ENCODE measurements at places on chromosomes 12 and 14.
A peak's percentile ranks its signal among the peaks of the same experiment; 100 is the strongest.

DNA sequence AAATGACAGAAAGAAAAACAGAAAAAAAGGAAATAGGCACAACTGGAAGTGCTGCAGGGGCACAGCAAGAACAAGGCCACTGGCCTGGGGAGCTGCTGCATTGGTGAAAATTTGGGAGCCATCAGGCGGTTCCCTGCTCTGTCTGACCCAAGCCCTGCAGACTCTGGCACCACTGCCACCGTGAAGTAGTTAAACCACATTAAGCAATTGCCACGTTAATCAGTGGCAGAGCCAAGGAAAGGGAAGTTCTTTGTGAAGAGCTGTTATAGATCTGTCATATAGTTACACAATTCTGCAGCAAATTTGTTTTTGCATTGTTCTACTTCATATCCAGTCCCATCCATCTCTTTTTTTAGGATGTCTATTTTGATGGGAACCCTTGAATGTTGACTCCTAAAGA is 915.3 kb downstream of the FSCB start:
- no peak for DNase-seq

GRCh38 chr12:69720750-69721149 is 17.9 kb upstream of the RAB3IP start:
- no peak for DNase-seq

- no peak for DNase-seq
Observed at GRCh38 chr14:64235652-64236640, 58.2 kb downstream of the ESR2 start.

- DNase-seq, result no peak
Observed at GRCh38 chr12:55997535-55997859, 421 bp downstream of the SUOX start.

DNA sequence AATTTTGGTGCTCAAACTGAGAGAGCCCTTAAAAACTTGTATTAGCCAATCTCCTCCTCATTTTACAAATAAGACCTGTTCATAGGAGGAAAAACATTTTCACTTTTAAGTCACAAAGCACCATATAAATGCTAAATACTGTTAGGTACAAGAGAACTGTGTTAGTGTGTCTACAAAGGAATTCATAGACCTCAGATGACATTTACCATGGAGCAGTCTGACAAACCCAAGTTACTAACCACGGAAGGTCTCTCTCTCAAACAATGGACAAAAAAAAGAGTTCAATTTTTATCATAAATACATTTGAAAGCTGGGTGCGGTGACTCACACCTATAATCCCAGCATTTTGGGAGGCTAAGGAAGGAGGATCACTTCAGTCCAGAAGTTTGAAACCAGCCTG is 10.0 kb downstream of the SBNO1 start:
- DNase-seq, result no peak

- DNase-seq, result peak; percentile 68
Observed at GRCh38 chr14:68593806-68594536, 198.9 kb downstream of the ZFP36L1 start.

GRCh38 chr12:5660238-5660637 is 228.3 kb downstream of the NTF3 start:
- no peak for DNase-seq

DNA sequence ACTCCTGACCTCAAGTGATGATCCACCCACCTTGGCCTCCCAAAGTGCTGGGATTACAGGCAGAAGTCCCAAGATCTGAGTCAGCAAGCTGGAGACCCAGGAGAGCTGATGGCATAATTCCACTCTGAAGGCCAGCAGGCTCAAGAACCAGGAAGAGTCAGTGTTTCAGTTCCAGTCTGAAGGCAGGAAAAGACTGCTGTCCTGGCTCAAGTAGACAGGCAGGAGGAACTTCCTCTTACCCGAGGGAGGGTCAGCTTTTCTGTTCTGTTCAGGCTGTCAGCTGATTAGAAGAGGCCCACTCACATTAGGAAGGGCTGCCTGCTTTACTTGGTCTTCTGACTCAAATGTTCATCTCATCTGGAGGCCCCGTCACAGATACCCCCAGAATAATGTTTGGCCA is 206.0 kb upstream of the MYL2 start:
- no peak for DNase-seq

DNA sequence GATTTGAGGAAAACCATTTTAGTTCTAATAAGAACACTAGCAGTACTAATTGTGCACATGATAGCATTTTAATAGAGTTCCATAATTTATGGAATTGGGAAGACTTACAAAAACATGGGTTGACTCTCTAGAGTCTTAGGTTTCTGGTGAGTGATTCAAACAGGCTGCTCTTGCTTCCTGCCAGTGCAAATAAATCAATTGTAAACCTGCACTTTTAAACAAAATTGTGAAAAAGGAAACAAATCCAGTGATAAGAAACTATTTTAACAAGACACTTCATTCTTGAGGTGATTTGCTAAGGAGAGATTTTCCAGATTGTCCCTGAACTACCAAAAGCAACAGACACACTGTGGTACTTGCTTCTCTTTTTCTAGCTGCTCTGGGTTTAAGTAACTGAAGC is 112.2 kb downstream of the CACNA1C start:
- DNase-seq, result no peak

DNA sequence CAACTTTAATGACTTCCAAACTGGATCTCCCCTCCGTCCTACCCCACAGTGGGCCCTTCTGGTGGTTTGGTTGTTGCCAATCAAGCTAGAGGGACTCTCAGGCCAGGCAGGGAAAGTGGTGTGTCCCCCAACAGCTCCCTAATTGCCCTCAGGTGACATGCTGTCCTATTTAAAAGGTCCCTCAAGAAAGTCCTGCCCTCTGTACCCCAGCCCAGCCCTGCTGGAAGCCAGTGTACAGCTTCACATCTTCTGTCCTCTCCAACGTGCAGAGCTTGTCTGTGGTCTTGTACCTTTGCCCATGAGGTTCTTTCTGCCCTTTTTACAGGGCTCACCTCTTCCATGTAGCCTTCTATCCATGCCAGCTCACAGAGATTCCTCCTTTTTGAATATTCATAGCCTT is 4.2 kb downstream of the RIN3 start:
- DNase-seq, result no peak

DNA sequence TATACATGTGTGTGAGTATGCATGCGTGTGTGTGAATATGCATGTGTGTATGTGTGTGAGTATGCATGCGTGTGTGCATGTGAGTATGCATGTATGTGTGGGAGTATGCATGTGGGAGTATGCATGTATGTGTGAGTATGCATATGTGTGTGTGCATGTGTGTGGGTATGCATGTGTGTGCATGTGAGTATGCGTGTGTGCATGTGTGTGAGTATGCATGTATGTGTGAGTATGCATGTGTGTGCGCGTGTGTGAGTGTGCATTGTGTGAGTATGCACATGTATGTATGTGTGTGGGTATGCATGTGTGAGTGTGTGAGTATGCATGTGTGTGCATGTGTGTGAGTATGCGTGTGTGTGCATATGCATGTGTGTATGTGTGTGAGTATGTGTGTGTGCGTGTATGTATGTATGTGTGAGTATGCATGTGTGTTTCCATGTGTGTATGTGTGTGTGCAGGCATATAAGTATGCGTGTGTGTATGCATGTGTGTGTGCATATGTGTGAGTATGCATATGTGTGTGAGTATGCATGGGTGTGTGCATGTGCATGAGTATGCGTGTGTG is 97.9 kb upstream of the MED13L start:
- DNase-seq, result no peak

- no peak for DNase-seq
Observed at GRCh38 chr12:3416159-3416558, 74.8 kb upstream of the PRMT8 start.

DNA sequence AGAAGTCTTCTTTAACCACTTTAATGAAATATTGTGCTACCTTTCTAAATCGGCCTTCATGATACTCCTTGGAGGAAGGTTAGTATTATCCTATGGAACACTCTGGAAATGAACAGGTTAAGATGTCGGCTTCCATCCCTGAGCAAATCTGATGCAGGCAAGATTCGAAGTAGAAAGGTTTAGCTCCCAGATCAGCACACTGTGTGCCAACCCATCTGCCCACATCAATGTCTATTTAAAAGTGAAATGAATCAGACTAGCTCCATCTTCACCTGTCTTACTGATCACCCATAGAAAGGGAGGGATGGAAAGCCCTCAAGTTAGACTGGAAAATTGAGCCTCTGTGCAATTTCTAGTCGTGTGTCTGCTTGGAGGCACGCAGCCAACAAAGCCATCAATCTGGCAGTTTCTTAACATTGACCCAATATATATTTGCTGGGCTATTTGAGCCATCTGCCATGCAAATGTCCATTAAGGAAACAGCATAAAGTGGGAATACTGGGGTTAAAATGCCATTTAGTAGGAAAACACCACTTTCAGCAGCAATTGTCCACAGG is 506.1 kb downstream of the RMST start:
- no peak for DNase-seq

- no peak for DNase-seq
Observed at GRCh38 chr14:97350894-97351731, 553.9 kb downstream of the VRK1 start.

- DNase-seq, result no peak
Observed at GRCh38 chr12:75823475-75823874, 208.1 kb downstream of the PHLDA1 start.

DNA sequence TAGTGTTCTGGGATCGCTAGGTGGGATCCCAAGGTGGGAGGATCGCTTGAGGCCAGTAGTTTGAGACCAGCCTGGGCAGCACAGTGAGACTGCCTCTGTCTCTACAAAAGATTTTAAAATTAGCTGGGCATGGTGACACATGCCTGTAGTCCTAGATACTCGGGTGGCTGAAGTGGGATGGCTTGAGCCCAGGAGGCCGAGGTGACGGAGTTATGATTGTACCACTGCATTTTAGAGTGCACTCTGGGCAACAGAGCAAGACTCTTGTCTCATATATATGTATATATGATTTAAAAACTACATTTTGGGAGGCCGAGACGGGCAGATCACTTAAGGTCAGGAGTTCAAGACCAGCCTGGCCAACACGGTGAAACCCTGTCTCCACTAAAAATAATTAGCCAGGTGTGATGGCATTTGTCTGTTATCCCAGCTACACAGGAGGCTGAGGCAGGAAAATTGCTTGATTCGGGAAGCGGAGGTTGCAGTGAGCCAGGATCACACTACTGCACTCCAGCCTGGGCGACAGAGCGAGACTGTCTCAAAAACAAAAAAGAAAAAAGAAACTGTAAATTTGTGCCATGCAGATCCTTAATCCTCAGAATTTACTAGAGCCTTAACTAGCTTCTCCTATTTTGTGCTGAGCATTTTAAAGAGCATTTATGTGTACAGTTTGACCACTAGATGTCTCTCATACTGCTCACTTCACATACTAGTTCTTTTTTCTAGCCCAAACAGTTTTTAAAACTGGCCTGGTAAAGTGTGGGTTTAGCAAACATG is 114.8 kb downstream of the MON2 start:
- DNase-seq, result peak; percentile 3

DNA sequence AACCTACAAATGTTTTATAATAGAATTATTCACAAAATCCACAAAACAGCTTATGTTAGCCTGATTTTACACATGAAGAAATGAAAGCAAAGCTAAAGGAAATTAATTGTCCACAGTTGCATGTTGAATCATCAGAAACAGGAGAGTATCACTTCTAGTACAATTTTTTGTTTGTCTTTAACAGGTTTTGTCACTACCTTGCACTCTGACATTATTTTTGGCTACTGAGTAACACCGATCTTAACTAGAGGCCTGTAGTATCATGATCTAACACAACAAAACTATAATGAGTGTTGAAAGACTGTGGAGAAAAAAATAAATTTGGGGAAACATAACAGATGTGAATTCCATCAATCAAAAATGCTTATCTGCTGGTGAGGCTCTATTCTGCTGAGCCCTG is 60.1 kb downstream of the TAOK3 start:
- no peak for DNase-seq

- DNase-seq, result no peak
Observed at GRCh38 chr14:63893701-63894458, 41.1 kb downstream of the SYNE2 start.

DNA sequence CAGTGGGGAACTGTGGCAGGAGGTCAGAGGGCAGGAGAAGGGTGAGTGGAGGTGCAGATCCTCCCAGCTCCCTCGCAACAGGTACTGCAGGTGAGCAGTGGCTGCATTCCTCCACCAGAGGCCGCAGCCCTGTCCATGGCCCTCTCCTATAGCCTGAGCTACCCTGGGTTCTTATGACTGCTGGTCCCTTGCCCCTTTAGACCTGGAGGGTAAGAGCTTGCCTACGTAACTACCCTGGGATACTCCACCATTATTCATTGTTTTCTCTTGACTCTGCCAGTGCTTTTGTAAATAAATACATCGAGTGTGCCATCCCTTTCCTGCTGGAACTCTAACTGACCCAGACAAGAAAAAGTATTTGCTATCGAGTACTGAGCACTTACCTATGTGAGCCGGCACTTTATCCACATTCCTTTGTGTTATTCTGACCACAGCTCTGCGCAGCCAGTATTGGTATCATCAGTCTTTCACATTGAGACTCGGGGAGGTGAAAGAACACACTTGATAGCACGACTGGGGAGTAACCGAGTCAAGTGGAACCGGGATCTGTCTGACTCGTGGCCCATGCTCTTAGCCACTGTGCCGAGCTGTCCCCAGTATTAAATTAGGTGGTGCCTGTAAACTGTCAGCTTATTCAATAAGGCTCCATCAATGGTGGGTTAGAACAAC is 38.5 kb downstream of the LTBP2 start:
- DNase-seq, result no peak

- DNase-seq, result no peak
Observed at GRCh38 chr12:41459111-41459905, 271.2 kb downstream of the PDZRN4 start.

DNA sequence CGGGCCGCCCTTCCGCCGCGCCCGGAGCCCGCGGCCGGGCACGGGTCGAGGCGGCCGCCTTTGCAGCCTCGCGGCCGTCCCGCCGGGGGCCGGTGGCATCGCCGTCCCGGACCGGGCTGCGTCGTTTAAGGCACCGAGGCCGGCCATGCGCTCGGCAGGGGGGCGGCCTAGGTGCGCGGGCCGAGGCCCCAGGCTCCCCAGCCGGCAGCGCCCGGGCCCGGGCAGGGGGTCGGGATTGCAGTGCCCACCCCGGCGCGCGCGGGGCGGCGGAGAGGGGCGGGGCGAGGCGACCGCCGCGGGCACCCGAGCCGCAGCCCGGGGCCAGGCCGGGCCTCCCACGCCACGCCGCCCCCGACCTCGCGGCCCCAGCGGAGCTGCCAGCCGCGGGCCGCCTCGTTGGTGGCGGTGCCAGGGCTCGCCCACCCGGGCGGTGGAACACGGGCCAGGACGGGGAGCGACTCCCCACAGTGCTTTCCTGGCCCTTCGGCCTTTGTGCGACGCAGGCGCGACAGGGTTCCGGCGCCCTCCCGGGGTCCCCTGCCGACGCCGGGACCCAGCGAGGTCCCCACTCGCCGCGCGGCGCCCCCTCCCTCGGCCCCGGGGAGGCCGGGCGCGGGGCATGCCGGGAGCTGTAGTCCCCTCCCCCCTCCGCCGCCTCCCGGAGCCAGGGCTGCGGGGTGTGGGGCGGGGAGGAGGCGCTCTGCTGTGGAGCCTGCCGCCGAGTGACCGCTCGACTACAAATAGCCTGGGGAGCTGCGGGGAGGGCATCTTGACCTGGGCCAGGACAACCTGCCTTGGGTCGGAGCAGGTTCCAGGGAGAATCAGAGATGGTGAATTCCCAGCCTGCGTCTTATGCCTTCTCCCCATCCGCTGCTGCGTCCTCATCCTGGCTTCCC is 769 bp downstream of the FKBP4 start:
- peak; percentile 17 for DNase-seq

Measured in GDM1 (cell line).